ENCODE measurements at places on chromosomes 3 and 15.

GRCh38 chr15:98503970-98504369, 144.4 kb upstream of the IGF1R start:
- no peak for DNase-seq

DNA sequence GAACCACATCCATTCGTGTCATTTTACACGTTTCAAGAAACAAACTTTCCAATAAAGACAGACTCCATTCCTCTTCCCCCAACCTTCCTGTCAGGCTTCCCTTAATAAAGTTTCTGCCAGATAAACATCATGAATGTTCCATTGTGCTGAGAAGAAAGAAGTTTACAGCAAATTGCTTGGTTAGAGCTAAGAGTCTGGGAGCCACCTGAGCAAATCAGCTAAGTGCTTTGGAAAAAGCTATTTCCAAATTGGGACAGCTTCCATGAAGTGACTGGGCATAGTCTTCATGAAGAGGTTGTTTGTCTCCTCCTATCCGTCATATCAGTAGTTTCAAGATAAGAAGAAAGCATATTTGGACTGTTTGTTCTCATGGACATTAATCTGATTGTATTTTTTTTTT, 77.0 kb downstream of the MAGI1 start:
- no peak for DNase-seq

DNA sequence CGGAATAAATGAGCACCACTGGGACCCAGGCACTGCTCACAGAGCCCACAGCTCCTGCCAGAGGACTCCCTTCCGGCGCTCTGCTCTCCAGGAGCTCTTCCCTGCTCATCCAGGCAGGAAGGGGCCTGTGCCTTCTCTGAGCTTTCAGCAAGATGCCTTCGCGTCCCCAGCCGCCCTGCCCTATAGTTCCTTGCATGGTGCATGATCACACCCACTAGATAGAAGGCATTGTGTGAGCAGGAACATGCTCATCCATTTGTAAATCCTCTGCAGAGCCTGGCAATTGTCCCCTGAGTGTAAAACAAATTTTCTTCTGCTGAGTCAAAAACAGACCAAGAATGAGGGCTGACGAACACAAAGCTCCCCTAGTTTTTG, 181.6 kb downstream of the MEGF11 start:
- DNase-seq: no peak

GRCh38 chr15:39580485-39581241, at the start of gene THBS1:
Gene THBS1, plus strand, starts transcription at chr15:39581079. Its CDS starts 779 bp downstream, at chr15:39581858.
- DNase-seq: peak; percentile 80

DNA sequence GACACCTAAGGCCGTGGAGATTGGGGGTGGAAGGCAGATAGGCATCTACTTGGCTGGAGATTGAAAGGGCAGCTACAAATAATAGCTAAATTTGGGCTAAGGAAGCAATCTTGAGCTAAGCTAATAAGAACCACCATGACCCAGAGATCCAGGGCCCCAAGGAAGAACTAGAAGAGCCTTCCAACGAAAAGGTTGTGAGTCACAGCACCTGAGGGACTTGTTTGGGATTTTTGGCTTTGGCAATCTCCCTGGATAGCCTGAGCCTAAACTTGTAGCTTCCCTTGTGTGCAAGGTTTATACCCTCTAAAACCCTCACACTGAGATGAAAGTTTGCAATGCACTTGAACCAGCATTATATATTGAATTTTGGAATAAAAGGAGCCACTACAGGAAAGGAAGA, 364.0 kb upstream of the IL12A start:
- DNase-seq: no peak

DNA sequence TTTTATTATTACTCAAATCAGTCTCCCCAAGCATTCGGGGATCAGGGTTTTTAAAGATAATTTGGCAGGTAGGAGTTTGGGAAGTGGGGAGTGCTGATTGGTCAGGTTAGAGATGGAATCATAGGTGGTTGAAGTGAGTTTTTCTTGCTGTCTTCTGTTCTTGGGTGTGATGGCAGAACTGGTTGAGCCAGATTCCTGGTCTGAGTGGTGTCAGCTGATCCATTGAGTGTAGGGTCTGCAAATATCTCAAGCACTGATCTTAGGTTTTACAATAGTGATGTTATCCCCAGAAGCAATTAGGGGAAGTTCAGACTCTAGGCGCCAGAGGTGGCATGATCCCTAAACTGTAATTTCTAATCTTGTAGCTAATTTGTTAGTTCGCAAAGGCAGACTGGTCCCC, 20.6 kb upstream of the TRANK1 start:
- DNase-seq: no peak

DNA sequence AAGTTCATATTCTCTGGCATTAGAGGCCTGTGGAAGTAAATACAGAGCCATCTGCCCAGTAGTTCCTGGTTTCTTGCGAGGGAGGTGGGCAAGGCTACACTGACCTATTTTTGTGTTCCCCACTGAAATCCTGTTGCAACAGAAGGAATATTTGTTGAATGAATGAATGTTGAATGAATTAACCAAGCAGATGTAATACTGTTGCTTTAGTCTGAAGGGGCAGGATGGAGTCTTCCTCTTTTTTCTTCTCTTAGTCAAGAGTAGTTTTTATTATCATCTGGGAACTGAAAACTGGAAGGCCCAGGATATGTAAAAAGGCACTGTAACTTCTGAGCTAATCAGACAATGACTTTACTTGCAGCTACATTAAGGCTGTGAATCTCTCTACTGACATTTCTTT, 17.1 kb downstream of the BLOC1S6 start:
- no peak for DNase-seq

DNA sequence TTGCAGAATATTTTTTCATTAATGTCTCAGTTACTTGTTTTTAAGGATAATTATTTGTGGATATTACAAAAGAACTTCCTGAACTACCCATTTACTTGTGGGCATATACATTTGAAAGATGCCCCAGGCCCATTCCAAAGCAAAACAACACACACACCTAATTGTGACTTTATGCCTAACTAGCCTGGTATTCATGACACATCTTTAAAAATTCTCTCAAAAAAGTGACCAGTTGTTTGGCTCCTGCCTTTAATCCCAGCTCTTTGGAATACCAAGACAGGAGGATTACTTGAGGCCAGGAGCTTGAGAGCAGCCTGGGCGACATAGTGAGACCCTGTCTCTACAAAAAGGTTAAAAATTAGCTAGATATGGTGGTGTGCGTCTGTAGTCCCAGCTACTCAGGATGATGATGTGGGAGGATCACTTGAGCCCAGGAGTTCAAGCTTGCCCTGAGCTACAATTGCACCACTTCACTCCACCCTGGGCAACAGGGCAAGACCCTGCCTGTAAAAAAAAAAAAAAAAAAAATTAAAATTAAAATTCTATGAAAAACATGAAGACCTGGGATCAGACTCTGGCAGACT, 51.7 kb upstream of the SLC4A7 start:
- no peak for DNase-seq

GRCh38 chr3:52704611-52705437, 767 bp downstream of the GLT8D1 start:
- DNase-seq: peak; percentile 58
